ENCODE measurements at places on chromosomes 4 and X. TPM values are rescaled to one million over a fixed set of nuclear protein-coding genes. Genes with fewer than 3 reads are reported as not detected.

DNA sequence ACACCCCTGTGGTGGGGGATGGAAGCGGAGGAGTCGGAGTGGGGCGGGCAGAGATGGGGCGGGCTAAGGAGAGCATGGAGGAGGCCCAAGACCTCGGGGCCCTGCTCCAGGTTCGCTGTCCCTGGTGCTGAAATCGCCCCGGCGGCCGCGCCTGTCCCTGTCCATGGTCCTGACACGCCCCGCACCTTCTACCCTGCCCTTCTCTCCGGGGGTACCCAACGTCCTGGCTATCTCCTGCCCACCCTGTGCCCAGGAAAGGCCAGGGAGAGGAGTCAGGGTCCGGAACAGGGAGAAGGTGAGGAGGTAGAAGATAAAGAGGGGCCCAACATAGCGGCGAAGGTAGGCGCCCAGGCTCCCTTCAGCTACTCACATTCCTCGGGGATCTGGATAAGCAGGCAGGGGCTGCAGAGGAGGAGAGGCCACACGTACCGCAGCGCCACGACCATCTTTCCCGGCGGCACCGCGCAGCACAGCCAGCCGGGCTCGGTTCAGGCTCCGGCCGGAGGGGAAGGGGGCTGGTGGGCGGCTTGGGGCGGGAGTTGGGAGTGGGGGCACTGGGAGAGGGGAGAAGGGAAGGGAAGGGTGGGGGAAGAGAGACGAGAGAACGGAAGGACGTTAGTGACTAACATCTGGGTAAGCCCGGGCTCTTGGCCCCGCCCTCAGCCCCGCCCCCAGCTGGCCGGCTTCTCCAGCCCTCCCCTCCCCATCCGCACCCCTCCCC, 10.4 kb downstream of the L1CAM start:
- H3K36me3 ChIP-seq = no peaks in the 10 kb centered on the region
- H3K4me1 ChIP-seq = no peaks in the 10 kb centered on the region
- no peak overlapping the region for H3K4me3 ChIP-seq
- H3K27ac ChIP-seq = no peak overlapping the region
- H3K27me3 ChIP-seq = no peaks in the 10 kb centered on the region

DNA sequence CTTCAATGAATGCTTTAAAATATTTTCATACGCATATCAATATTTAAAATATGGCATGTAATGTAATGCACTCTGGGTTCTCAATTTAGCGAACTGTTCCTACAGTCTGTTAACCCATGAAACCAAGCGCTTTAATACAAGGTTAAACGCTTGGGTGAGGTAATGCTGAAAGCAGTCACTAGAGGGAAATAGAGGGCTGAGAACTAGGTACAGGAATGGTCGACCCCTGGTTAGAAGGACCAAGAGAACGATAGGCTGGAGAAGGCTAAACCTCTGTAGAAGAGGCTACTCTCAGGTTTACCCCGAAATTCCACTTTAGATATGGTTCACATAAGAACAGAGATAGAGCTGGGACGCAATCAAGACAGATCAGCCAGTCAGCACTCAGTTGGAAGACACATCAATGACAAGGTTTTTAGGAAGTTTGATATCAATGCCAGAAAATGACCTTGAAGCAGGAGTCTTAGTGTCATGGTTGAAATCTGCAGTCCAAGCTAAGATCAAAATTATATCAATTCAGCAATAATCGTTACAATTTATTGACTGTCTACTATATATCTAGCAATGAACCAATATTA, 26.9 kb downstream of the ARSJ start:
- no peaks in the 10 kb centered on the region for H3K36me3 ChIP-seq
- H3K27me3 ChIP-seq = no peaks in the 10 kb centered on the region
- H3K4me3 ChIP-seq = no peak overlapping the region
- H3K27ac ChIP-seq = no peak overlapping the region

DNA sequence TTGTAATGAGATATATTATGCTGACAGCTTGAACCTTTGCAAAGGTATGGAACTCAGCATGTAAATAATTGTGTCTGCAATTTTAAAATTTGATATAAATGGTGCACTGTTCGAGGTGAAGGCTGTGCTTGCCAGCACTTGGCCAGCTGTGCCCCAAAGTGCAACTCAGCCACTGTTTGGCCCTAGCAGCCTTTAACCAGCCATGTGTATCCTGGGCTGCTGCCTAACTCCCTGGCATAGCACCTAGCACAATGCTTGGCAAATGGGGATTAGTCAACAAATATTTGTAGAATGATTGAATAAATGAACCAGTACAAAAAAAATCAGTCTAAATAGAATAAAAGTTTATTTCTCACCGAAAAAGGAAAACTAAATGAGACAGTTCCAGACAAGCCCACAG, 83.8 kb upstream of the ZIC3 start:
- no peak for DNase-seq
- no peaks in the 10 kb centered on the region for H3K36me3 ChIP-seq
- H3K27me3 ChIP-seq = no peaks in the 10 kb centered on the region
- H3K4me3 ChIP-seq = no peak overlapping the region

DNA sequence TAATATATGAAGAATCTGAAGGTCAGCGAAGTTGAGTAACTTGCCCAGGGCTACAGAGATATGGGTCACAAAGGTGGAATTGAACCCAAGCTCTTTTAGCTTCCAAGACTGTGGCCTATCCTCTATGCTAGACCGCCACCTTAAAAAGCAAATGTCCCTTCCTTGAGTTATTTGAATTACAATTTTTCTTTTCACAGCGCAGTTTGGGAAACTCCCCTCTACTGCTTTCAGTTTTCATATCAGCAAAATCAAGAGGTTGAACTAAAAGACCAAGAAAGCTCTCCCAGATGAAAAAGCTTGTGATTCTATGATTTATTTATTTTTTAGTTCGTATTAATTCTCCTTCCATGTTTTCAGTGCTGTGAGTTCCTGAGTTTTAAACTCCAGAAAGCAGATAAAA, 174.5 kb upstream of the C1QTNF7 start:
- no peaks in the 10 kb centered on the region for H3K36me3 ChIP-seq
- H3K27ac ChIP-seq = no peak overlapping the region

DNA sequence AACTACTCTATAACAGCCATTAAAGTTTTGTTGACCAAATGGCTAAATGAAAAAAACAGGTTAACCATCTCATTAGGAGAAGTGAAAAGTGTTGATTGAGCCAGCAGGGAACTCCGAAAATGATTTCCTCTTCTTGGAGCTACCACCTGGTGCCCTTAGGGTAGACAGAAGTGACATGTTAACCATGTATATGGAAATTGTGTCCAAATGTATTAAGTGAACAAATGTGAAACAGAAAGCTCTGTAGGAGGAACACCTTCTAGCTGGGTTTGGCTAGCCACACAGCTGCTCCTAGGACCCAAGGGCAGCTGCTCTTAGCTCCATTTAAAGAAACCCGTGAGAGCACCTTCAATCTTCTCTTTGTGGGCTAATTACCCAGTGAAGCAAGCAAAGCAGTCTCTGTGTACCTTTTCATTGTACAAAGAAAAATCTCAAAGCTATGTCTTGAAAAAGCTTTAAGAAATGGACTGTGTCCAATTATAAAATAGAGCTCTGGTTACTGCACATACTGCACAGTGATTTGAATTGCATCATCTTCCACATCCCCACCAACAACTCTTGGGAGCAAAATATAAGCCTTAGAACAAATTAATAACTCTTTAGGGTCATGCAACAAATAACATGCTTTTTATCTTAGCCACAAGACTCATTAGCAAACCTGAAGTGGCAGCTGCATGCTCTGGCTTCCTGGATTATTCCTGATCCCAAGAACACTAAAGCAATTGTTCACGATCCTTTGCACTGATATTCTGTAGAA, 59.2 kb upstream of the PARM1 start:
- no peaks in the 10 kb centered on the region for H3K27me3 ChIP-seq
- no peak overlapping the region for H3K27ac ChIP-seq
- no peak overlapping the region for H3K4me3 ChIP-seq
- no peak for DNase-seq

- H3K4me3 ChIP-seq = no peak overlapping the region
- no peaks in the 10 kb centered on the region for H3K27me3 ChIP-seq
- H3K27ac ChIP-seq = no peak overlapping the region
These were observed 68.5 kb downstream of the CEP44 start for GRCh38 chr4:174352061-174352819.

DNA sequence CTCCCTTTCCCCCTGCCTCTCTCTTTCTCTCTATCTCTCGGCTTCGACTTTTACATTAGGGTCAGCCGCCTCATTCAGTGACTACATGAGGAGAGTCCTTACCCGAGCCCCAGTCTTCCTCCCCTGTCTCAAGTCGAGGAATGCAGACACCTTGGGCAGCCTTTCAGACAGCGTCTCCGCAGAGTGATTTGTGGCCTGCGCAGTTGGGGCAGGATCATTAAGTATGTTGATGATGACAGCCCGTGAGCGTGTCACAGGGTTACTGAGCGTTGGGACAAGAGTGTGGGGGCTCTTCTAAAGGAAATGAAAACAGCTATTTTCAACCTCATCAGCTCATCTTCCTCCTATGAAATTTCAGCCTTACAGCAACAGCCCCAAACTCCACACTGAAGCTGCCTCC, 312.1 kb upstream of the GATB start:
- H3K4me3 ChIP-seq = no peak overlapping the region
- peaks cover 2% of the 10 kb centered on the region for H3K4me1 ChIP-seq
- DNase-seq = no peak

DNA sequence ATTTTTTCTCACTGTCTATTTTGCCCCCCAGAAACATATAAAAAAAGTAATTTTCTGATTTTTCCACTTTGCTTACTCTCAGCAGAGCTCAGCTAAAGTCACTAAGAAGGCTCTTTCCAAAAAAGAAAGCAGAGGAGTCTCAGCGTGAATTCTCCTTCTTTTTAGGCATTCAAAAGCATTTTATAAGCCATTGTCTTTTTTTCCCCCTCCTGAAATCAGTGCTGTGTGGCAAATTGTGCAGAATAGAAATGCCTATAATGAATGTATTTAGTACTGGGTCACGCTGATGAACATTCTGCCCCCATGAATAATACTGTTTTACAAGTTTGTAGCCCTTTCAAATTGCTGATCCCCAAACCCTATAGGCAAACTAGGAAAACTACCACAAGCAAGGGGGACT, 1.6 kb upstream of the PCDH18 start:
- H3K4me1 ChIP-seq = peaks cover 2% of the 10 kb centered on the region
- no peaks in the 10 kb centered on the region for H3K27me3 ChIP-seq
- peak overlapping the region; percentile 94 for H3K27ac ChIP-seq
- peak overlapping the region; percentile 58 for H3K4me3 ChIP-seq
- no peak for DNase-seq

DNA sequence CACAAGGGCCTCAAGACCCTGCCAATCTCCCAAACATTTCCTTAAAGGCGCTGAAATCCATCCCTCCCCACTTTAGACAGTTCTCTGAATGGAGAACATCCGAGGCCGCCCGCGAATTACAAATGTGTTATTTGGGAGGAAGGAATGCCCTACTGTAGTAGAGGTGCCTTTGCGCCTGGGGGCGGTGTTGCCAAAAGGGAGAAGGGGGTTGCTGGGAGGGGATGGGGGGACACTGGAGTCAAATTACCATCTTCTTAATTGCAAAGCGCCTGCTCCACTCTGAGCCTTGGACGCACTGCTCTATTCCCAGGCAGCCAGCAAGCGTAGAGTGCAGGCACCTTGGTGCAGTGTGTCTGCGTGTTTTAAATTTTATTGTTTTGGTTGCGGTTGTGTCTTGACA, 2.7 kb downstream of the TMEM255A start:
- no peaks in the 10 kb centered on the region for H3K27me3 ChIP-seq
- no peaks in the 10 kb centered on the region for H3K36me3 ChIP-seq
- H3K4me3 ChIP-seq = no peak overlapping the region
- no peak overlapping the region for H3K27ac ChIP-seq
- H3K4me1 ChIP-seq = no peaks in the 10 kb centered on the region
- peak; percentile 38 for DNase-seq

GRCh38 chr4:170423137-170423536, 333.4 kb upstream of the AADAT start:
- H3K27ac ChIP-seq = no peak overlapping the region
- no peak for DNase-seq
- H3K36me3 ChIP-seq = no peaks in the 10 kb centered on the region
- H3K4me1 ChIP-seq = no peaks in the 10 kb centered on the region

- H3K4me1 ChIP-seq = no peaks in the 10 kb centered on the region
- no peaks in the 10 kb centered on the region for H3K36me3 ChIP-seq
- H3K27ac ChIP-seq = no peak overlapping the region
- no peak overlapping the region for H3K4me3 ChIP-seq
- no peak for DNase-seq
These were observed 495.9 kb upstream of the FAM241A start for GRCh38 chr4:111649308-111649707.

DNA sequence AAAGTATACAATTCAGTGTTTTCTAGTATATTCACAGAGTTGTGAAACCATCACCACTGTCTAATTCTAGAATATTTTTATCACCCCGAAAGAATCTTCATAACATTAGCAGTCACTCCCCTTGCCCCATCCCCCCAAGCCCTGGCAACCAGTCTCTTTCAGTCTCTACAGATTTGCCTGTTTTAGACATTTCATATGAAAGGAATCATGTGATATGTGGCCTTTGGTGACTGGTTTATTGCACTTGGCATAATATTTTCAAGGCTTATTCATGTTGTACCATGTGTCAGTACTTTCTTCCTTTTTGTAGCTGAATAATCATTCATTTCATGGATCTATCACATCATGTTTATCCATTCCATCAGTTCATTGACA, 371.7 kb downstream of the AFF2 start:
- H3K36me3 ChIP-seq = no peaks in the 10 kb centered on the region
- no peak for DNase-seq
- H3K27me3 ChIP-seq = no peaks in the 10 kb centered on the region
- H3K4me1 ChIP-seq = no peaks in the 10 kb centered on the region
- H3K4me3 ChIP-seq = no peak overlapping the region

DNA sequence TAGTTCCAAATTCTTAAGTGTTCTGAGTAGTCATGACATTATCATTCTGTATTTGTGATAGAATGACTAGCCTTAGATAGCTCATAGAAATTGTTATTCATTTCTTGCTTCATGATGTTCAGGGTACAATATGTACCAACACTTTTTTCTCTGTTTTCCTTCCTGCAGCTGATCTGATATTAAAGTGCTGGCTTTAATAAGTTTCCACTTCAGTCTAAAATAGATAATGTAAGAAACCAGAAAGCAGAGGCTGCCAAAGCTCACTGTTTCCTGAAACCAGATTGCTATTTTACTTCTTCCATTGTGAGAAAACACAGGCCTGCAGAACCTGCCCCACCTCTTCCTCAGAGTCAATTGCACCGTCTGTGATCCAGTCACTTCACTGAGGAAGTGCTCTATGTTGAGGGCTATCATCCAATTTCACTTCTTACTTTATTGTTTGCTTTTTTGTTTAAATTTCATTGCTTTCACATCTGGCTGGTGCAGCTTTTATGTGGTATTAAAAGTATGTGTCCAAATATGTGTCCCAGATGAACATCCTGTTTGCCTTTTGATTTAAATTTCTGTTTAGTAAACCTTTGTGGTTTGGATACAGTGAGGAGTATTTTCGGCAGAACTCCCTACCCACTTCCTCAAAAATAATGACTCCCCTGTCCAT, 652.1 kb downstream of the ANKRD50 start:
- no peak overlapping the region for H3K4me3 ChIP-seq
- H3K27ac ChIP-seq = no peak overlapping the region
- DNase-seq = peak; percentile 72
- H3K27me3 ChIP-seq = no peaks in the 10 kb centered on the region

- H3K27ac ChIP-seq = no peak overlapping the region
- H3K27me3 ChIP-seq = no peaks in the 10 kb centered on the region
- no peak overlapping the region for H3K4me3 ChIP-seq
These were observed 1119.2 kb upstream of the INTU start for GRCh38 chr4:126513596-126513995.

The RRH gene
- 0.32 TPM for total RNA-seq

The VEGFC gene
- total RNA-seq = 4.4 TPM

The USP51 gene
- 12.1 TPM for total RNA-seq
